Tibial nerve (tissue), 4 donors: ENCODE measurements at places on chromosomes 3 and 15.

DNA sequence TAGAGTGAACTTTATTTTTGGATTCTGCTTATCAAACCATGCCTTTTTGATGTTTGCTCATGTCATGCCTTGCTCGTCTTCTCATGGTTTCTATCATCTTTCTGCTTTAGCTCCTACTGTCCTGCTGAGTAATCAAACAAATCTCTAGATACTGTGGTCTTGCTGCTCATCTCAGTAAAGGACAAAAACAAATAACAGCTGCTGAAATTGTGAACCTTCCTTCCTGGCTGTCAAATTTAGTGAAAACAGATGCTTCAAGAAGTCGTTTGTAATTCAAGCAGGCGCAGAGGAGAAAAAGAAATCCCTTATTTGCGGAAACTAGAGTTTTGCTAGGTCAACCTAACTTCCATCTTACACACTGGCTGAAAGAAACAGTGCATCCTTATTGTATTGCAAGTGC is 616.1 kb upstream of the ALCAM start:
- H3K4me3 ChIP-seq = no peak overlapping the region
- no peak overlapping the region for H3K27ac ChIP-seq
- H3K27me3 ChIP-seq = no peaks in the 10 kb centered on the region
- no peaks in the 10 kb centered on the region for H3K4me1 ChIP-seq
- no peaks in the 10 kb centered on the region for H3K36me3 ChIP-seq

DNA sequence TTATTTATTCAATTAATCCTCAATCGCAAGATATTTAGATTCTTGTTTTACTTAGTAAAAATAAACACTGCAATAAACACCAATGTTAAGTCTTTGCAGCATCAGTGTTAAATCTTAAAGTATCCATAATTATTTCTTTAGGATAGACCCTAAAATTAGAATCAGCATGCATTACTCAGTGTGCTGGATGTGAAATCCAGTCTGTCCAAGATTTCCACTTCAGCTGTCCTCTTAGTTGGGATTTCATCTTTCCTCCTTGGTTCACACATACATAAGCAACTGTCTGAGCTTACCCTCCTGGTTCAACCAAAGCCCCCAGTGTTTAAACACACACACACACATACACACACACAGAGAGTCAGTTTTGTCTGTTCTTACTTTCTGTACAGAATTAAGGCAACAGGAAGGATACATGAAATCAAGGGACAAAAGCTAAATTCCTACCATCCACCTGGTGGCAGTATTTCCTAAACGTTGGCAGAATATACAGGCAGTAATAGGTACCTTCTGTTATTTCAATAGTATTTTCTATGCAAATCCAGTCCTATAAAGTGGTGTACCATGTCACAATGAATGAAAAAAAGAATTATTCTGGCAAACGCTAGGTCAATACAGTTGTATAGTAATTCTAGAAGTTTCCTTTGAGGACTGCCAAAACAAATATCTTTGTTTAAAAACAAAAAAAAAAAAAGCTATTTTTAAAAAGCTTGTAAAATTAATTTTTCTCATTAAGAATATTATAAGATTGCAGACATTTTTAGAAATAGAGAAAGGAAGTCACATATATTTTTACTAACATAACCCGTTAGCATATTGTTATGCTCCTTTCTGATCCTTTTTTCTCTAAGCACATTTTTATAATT is 27.3 kb upstream of the DMXL2 start:
- peak; percentile 70 for DNase-seq
- H3K27me3 ChIP-seq = no peaks in the 10 kb centered on the region
- H3K4me1 ChIP-seq = no peaks in the 10 kb centered on the region
- H3K27ac ChIP-seq = no peak overlapping the region
- no peaks in the 10 kb centered on the region for H3K36me3 ChIP-seq
- H3K4me3 ChIP-seq = no peak overlapping the region

GRCh38 chr3:73569246-73569760 is 55.4 kb downstream of the PDZRN3 start:
- DNase-seq = no peak
- H3K27ac ChIP-seq = no peak overlapping the region
- no peak overlapping the region for H3K4me3 ChIP-seq
- no peaks in the 10 kb centered on the region for H3K36me3 ChIP-seq
- no peaks in the 10 kb centered on the region for H3K27me3 ChIP-seq

- peak overlapping the region; percentile 82 for H3K27ac ChIP-seq
- no peaks in the 10 kb centered on the region for H3K27me3 ChIP-seq
- peak overlapping the region; percentile 60 for H3K4me3 ChIP-seq
- peaks cover 14% of the 10 kb centered on the region for H3K4me1 ChIP-seq
- no peak for DNase-seq
Measured at GRCh38 chr15:74541494-74542165, 610 bp downstream of the ARID3B start.

GRCh38 chr15:68524753-68525584 is 53.8 kb upstream of the CORO2B start:
- DNase-seq = no peak
- no peaks in the 10 kb centered on the region for H3K36me3 ChIP-seq
- peaks cover 20% of the 10 kb centered on the region for H3K4me1 ChIP-seq
- no peak overlapping the region for H3K4me3 ChIP-seq

DNA sequence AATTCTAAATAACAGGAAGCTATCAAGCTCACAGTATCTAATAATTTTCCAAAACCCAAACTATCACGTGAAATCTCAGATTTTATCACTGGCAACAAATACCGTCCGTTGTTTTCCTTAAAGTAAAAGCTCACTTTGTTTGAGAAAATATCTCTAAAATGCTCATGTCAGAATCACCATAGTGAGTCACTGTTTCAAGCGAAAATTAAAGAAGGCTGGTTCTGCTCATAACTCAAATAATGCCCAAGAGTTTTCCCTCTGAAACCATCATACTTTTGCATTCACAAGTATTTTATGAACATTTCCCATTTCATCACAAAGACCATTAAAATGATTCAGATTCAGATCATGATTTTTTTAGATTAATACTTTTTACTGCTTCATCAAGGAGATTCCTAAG is 50.6 kb downstream of the TBL1XR1 start:
- no peak overlapping the region for H3K4me3 ChIP-seq
- peaks cover 72% of the 10 kb centered on the region for H3K4me1 ChIP-seq
- no peak for DNase-seq
- H3K27me3 ChIP-seq = no peaks in the 10 kb centered on the region
- H3K36me3 ChIP-seq = no peaks in the 10 kb centered on the region

DNA sequence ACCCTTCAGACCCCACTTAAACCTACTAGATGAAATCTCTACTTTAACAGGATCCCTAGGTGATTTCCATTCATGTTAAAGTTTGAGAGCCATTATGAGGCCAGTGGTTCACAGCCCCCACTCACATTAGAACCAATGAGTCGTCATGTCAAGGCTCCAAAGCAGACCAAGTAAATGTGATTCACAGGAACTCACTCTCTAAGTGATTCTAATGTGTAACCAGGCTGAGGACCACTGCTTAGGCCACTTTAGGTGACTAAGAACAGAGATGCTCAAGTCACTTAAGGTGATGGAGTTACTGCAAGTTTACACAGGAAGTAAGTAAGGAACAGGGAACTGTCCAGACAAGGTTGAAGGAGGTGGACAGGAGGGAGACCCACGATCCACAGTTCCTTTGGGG is 7.7 kb downstream of the GALNT15 start:
- H3K27me3 ChIP-seq = no peaks in the 10 kb centered on the region
- no peak overlapping the region for H3K27ac ChIP-seq
- no peak overlapping the region for H3K4me3 ChIP-seq

DNA sequence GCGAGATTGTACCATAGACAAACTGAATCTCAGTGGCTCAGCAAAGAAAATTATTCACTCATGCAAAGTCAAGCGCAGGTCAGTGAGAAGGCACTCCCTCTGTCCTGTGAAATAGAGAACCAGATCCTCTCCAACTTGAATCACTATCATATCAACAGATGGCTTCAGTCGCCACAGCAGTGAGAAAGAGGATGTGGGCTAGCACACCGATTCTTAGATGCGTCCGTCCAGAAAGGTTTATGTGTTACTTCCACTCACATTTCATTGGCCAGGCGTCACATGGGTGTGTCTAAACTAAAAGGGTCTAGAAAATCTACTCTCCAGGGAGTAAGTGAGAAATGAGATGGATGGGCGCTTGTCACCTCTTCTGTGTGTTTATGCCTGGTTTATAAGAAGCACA is 141.6 kb upstream of the KBTBD8 start:
- DNase-seq = no peak
- H3K4me3 ChIP-seq = no peak overlapping the region
- H3K27me3 ChIP-seq = no peaks in the 10 kb centered on the region
- H3K36me3 ChIP-seq = no peaks in the 10 kb centered on the region

- H3K4me1 ChIP-seq = peaks cover 6% of the 10 kb centered on the region
- H3K36me3 ChIP-seq = no peaks in the 10 kb centered on the region
- no peaks in the 10 kb centered on the region for H3K27me3 ChIP-seq
- H3K27ac ChIP-seq = no peak overlapping the region
- no peak overlapping the region for H3K4me3 ChIP-seq
Measured at GRCh38 chr3:50173685-50174516, 17.5 kb upstream of the GNAT1 start.

DNA sequence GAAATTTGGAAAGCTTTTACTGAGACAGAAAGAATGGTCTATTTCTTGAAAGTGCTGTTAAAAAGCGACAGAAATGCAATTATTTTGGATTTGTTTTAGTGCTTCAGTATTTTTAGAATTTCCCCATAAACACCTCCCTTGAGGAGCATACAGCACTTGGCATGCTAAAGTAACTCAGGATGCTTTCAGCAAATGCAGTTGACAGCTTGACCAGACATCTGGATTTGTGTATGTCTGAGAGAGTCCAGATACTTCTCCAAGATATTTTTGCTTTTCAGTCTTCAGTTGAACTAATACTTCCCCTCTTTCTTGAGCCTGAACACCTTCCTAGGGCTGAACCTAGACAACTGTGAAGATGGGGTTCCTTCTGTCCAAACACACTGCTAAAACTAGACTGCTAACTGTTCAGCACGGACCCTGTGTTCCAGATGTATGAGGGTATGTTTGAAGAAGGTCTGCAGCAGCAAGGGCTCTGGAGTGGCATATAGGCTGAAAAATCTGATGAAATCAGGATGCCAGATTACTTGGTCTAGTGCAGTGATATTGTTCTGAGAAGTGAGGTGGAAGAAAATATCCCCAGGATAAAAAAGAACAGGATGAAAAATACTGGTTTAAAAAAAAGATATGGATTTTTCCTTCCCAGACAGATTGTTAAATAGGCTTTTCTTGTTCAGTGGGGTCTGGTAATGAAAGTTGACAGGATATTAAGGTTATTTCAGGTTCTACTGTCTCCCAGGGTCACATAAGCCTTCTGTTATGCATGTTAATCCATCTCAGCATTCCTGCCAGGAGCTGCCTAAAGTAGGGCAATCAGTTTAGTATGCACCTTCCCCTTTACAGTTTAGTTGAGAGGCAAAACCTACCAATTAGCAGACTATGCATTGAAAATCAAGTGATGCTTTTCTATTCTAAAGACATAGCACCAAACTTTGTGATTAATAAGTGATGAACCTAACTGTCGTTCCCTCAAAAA is 516.9 kb upstream of the TBL1XR1 start:
- no peaks in the 10 kb centered on the region for H3K36me3 ChIP-seq
- peaks cover 14% of the 10 kb centered on the region for H3K4me1 ChIP-seq
- no peak for DNase-seq
- H3K4me3 ChIP-seq = no peak overlapping the region
- H3K27me3 ChIP-seq = no peaks in the 10 kb centered on the region

- no peak for DNase-seq
- H3K27me3 ChIP-seq = no peaks in the 10 kb centered on the region
- H3K4me3 ChIP-seq = no peak overlapping the region
- no peaks in the 10 kb centered on the region for H3K4me1 ChIP-seq
Measured at GRCh38 chr3:22318325-22318724, 567.3 kb upstream of the ZNF385D start.

DNA sequence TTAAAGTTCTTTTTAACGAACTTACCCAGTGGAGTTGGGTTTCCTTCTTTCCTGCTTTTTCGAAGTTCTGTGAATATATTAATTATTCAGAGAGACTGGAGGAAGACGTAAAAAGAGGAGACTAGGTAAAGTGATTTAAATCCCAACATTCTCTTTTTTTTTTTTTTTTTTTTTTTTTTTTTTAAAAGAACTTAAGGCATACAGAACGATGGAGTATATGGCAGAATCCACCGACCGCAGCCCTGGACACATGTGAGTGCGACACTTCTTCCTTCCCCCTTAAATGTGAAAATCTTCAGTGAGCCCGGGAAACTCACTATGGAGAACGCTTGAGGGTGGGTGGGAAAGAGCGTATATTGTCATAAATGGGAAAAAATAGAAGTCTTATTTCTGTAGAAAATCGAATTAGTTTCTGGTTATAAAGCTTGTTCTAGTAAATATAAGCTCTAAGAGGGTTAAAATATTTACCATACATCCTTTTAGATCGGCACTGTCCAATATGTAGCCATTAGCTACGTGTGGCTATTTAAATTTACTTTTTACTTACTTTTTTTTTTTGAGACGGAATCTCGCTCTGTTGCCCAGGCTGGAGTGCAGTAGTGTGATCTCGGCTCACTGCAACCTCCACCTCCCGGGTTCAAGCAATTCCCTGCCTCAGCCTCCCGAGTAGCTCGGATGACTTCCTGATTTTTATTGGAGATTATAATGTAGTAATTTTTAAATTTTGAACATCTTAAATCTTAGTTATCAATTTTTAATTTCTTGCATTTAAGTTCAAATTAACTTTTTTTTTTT is 892 bp downstream of the NMD3 start:
- peaks cover 20% of the 10 kb centered on the region for H3K36me3 ChIP-seq
- peak overlapping the region; percentile 92 for H3K4me3 ChIP-seq
- no peak for DNase-seq
- H3K27ac ChIP-seq = peak overlapping the region; percentile 79
- peaks cover 39% of the 10 kb centered on the region for H3K4me1 ChIP-seq
- no peaks in the 10 kb centered on the region for H3K27me3 ChIP-seq

GRCh38 chr3:11434017-11434526 is 161.9 kb downstream of the ATG7 start:
- H3K4me1 ChIP-seq = peaks cover 39% of the 10 kb centered on the region
- no peaks in the 10 kb centered on the region for H3K36me3 ChIP-seq
- H3K4me3 ChIP-seq = no peak overlapping the region
- H3K27me3 ChIP-seq = no peaks in the 10 kb centered on the region
- peak; percentile 59 for DNase-seq
